Tibial nerve (tissue), 4 donors: ENCODE measurements at places on chromosomes 3 and 15.

DNA sequence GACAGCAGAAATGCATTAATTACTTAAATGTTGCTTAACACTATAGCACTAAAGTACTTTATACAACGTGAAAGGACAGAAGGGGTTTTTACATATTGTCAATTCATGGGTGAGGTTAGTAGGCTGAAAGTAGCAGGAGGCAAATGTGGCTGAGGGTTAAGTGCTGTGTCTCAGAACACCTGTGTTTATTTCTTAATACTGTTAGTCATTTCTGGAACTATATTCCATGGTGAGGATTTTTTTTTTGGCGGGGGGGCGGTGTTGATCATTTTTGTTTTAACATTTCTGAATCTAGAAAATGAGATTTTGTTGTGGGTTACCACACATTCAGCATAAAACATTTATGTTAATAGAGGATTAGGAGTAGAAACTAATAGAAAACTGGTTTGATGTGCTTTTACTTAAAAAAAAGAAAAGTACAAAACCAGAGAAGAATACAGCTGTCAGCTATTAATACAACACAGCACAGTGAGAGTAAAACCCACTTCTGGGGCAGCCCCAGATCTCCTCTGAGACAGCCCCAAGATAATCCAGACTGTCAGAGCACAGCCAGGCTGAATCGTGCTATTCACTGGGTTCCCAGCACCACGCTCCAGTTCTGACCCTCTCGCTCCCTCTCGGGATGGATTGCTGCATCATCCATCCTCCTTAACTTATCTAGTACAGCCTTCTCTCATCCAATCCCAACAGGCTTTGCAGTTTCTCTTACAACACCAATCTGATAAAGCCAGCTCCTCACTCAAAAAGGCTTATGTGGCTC lies 307.7 kb downstream of the TUSC7 start:
- DNase-seq: no peak
- no peaks in the 10 kb centered on the region for H3K4me1 ChIP-seq
- H3K27me3 ChIP-seq: no peaks in the 10 kb centered on the region
- H3K36me3 ChIP-seq: no peaks in the 10 kb centered on the region

DNA sequence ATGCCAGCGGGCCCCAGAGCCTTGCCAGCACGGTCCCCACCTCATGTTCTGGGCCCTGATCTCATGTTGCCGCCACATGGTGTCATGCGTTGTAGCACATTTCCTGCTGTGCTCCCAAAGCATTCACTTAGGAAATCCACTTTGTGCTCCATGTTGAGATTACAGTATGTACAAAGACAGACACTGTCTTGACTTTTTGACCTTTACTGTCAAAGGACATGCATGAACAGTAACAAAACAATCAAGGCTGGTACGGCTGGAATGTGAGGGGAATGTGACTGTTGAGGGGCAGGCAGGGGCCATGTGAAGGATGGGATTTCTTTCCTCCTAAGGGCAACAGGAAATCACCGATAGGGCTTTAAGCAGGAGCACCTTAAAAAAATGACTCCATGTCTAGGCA lies 53.3 kb upstream of the RPL32 start:
- H3K4me3 ChIP-seq: no peak overlapping the region
- no peaks in the 10 kb centered on the region for H3K27me3 ChIP-seq
- H3K27ac ChIP-seq: no peak overlapping the region
- no peak for DNase-seq
- peaks cover 5% of the 10 kb centered on the region for H3K36me3 ChIP-seq

- no peak overlapping the region for H3K4me3 ChIP-seq
- H3K27me3 ChIP-seq: no peaks in the 10 kb centered on the region
- H3K4me1 ChIP-seq: no peaks in the 10 kb centered on the region
Observed at GRCh38 chr3:10557781-10558373, 52.5 kb upstream of the ATP2B2 start.

DNA sequence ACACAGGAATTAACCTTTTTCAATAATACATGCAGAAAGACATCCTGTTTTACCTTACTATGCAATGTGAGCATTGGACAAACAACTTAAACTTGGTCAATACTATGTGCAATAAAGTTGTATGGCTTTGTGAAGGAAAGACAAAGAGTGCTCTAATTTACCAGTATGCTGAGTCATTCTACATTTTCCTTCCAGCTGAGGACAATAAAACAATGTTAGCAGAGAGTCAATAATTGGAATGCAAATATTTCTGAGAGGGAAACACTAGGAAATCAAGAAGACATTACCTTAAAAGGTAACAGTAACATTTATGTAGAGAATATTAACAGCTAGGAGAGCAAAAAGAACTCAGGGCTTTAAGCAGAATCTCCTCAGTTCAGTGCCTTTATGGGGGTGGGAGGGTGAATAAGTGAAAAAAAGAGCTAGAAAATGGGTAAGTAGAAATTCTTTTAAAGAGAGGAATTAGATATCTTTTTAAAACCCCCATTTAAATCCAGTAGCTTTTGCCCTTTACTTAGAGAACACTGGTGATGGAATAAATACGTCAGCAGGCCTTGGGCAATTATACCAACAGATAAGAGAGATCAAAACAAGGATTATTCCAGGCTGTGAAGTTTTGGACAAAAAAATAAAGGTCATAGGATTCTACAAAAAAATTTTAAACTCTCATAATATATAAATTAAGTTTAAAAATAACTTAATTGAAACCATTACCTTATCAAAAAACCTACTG lies 11.6 kb upstream of the HGD start:
- no peaks in the 10 kb centered on the region for H3K36me3 ChIP-seq
- H3K27me3 ChIP-seq: no peaks in the 10 kb centered on the region
- DNase-seq: no peak

GRCh38 chr3:8657804-8658305 lies 13.3 kb upstream of the SSUH2 start:
- H3K27me3 ChIP-seq: no peaks in the 10 kb centered on the region
- DNase-seq: no peak

DNA sequence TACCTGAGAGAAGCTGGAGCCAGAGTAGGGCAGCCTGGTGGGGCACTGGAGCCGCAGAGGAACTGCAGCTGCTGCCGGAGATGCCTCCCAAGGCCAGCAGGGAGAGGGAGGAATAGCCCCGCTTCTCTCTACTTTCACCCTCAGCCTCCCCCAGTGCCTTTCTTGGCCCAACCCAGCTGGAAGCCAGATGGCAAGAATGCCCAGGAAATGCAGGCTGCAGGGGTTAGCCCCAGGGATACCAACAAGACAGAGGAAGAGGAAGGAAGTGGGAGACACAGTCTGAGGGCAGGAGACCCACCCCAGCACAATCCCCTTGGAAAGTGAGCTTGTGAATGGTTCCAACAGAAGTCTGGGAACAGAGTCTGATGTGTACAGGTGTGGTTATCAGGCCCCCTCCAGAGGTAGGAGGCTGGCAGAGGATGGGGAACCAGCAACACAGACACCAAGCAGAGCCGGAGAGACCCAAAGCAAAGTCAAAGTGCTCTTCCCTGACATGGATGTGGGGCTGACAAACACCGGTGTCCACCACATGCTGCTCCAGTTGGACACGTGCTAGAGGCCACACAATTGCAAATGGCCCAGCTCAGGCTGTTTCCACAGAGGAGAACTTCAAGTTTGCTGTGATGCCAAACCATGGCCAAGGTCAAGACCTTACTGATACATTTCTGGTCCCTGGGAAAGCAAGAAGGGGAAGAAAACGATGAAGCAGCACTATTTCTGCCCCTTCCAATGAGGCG lies 418.8 kb upstream of the PROK2 start:
- H3K36me3 ChIP-seq: no peaks in the 10 kb centered on the region
- H3K27me3 ChIP-seq: no peaks in the 10 kb centered on the region
- no peaks in the 10 kb centered on the region for H3K4me1 ChIP-seq

GRCh38 chr3:146468671-146469149 lies 651 bp downstream of the PLSCR2 start:
- DNase-seq: no peak
- H3K4me1 ChIP-seq: no peaks in the 10 kb centered on the region
- H3K36me3 ChIP-seq: no peaks in the 10 kb centered on the region
- no peak overlapping the region for H3K27ac ChIP-seq

DNA sequence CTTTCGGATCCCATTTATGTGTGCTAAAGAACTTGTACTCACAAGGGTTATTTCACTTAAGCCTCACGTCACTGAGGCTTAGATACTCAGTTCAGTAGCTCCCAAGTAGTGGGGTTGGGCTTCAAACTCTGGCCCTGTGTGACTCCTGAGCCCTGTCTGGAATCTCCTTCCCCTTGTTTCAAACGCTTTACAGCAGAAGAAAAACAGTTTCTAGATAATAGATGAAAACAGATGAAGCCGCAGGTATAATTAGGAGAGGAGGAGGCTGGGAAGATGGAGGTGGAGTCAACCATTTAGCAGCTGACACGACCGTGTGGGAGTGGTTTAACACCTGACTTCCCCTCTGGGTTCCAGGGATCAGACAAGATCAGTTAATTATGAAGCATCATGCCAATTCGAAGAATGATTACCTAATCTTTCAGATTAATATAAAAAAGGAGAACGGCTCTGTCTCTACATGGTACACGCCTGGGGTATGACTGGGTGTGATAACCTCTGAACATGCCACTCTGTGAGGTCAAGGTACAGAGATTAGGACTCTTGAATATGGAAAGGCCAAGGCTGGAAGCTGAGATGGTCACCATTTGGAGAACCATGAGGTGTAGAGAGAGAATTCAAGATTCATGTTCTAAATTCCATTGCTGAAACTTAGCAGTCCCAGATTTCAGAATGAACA lies 31.1 kb downstream of the TPM1 start:
- no peaks in the 10 kb centered on the region for H3K36me3 ChIP-seq
- H3K4me3 ChIP-seq: no peak overlapping the region
- no peak for DNase-seq
- H3K4me1 ChIP-seq: peaks cover 18% of the 10 kb centered on the region
- H3K27ac ChIP-seq: no peak overlapping the region

DNA sequence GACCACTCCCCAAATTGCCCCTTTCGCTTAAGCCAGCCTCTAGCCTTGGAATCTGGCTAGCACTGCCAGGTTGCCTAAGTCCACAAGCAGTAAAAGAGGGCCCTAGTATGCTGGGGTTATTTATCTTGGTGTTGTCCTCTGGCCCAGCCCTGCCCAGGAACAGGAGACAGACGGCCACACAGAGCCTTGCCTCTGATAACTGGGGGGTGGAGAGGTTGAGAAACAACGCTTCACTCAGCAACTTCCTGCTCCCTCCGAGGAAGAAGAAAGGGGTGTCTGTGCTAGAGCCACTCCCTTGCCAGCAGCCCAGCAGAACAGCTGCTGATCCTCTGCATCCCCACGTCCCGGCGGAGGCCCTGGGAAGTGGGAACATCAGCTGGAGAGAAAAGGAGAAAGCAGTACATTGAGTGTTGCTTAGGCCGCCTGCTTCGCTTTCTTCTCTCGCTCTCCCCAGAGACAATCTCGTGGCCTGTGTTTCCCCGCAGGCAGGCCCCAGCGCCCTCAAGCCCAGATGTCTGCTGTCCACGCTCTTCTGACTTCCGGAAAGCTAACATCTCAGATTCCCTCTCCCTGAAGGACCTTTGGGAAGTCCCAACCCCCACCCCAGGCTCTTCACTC lies 22.6 kb upstream of the C3orf70 start:
- no peaks in the 10 kb centered on the region for H3K27me3 ChIP-seq
- H3K27ac ChIP-seq: peak overlapping the region; percentile 76
- peaks cover 13% of the 10 kb centered on the region for H3K4me1 ChIP-seq
- no peaks in the 10 kb centered on the region for H3K36me3 ChIP-seq

GRCh38 chr3:37183375-37183831 lies 9.0 kb upstream of the LRRFIP2 start:
- peaks cover 56% of the 10 kb centered on the region for H3K4me1 ChIP-seq
- no peak overlapping the region for H3K4me3 ChIP-seq
- no peaks in the 10 kb centered on the region for H3K36me3 ChIP-seq
- DNase-seq: no peak
- H3K27ac ChIP-seq: peak overlapping the region; percentile 53

GRCh38 chr3:13403847-13404246 lies 16.3 kb downstream of the NUP210 start:
- H3K4me3 ChIP-seq: no peak overlapping the region
- H3K27ac ChIP-seq: no peak overlapping the region
- DNase-seq: no peak
- H3K4me1 ChIP-seq: no peaks in the 10 kb centered on the region
- no peaks in the 10 kb centered on the region for H3K27me3 ChIP-seq
